NCI-H1092 (cell line): ENCODE measurements at places on chromosomes 5 and 9.

- DNase-seq: no peak
Observed at GRCh38 chr9:34574571-34574970, 15.0 kb downstream of the CNTFR start.

GRCh38 chr5:160371294-160371693 is 868 bp upstream of the C1QTNF2 start:
- DNase-seq: no peak

DNA sequence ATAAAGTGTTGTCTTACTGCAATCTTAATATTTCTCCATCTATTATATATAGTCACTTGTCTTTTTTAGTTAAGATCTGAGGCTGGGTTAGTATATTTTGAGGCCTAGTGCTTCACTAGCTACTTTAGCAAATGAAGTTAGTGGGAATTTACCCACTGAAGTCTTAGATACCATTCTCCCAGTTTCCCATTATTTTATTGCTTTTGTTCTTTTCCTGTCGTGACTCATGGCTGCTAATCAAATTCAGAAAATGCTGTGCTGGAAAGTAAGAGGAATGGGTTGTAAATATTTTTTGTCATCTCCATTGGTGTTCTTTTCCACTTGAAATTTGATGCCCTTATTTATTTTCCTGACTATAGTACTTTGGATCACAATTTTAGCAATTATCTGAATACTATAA is 14.2 kb downstream of the TCERG1 start:
- DNase-seq: no peak

DNA sequence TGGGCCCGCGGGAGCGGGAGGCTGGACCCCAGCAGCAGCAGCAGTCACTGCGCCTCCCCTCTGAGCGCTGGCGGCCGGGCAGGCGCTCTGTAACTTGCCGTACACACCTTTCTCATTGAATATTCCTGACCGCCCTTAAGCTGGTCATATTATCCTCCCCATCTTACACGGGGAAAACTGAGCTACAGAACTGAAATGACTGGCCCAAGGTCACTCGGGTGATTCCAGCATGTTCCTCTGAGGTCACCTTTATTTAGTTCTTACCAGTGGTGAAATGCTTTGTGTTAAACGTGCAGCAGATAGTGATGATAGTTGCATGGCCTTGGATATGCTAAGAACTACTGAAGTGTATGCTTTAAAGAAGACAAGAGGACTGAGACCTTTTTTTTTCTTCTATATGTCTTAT is 607 bp downstream of the UQCRQ start:
- no peak for DNase-seq

GRCh38 chr5:149012350-149012749 is 50.5 kb downstream of the SH3TC2 start:
- no peak for DNase-seq

GRCh38 chr5:77635917-77636640 is 2.4 kb downstream of the OTP start:
- no peak for DNase-seq

DNA sequence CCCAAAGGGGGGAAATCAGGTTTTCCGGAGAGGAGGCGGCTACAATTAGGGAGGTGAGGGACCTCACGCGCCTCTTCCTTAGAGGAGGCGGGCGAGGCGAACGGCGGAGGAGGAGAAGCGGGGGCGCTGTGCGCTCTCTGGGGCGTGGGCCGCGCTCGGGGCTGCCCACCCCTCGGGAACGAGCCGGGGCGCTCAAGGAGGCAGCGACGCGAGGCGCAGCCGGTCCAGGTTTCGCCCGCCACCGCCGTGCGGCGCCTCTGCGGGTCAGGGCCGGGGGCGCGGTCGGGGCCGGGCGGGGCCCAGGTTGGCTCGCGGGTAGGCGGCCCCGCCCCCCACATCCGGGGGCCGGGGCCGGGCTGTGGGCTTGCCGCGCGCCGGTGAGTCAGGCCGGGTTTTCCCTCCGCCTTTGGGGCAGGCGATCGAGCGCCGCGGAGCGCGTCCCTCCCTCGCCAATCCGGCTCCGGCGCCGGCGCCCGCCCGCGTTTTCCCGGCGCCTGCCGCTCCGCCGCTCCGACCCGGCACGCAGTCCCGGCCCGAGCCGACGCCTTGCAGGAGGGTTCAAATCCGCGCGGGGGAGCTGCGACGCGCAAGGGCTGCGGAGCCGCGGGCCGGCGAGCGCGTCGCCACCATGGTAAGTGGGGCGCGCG is at the start of gene N4BP3:
Gene N4BP3 (plus strand): TSS at position 392 of the 647 bp plus-strand sequence. CDS start 6,052 bp downstream, outside the sequence.
- no peak for DNase-seq

- no peak for DNase-seq
Observed at GRCh38 chr9:91433180-91433579, 9.5 kb upstream of the NFIL3 start.

DNA sequence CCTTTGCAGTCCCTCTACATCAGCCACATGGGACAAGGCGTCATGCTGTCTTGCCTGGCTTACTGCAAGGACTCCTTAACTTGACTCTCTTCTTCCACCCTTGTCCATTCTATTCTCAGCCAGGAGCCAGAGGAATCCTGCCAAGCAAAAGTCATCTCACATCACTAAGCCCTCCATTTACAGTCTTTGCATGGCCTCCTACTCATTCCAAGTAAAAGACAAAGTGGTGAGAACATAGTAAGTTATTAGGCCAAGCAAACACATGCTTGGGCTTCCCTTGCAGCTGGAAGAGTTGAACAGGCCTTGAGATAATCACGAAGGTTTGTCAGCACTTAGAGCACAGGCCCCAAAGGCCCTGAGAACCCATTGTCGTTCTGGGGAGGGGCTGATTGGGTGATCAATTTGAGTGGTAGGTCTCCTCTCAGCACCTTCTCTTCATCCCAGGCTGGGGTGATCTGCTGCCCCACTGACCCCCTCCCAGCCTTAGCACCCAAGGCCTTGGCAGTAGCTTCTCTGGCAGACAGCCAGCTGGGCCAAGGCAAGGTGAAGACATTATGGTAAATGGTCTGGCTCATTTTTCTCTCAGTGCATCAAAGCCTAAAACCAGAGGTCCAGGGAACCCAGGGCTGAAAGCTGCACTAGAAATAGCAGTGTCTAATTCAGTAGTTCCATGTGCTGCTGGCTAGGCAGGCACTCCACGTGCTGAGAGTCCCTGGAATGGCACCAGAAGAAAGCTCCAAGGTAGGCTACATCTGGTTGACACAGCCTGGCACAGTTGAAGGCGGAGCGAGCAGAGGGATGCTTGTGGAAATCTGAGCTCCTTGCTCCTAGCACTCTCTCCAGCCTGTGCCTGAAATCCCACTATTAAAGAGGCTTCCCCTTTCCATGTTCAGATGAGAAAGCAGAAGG is 121.4 kb downstream of the ASTN2 start:
- DNase-seq: no peak

- DNase-seq: peak; percentile 89
Observed at GRCh38 chr9:122092611-122093506, at the start of gene TTLL11. TTLL11 (minus strand) TSS chr9:122093308; CDS start chr9:122093148, 160 bp downstream.

- DNase-seq: no peak
Observed at GRCh38 chr5:73339051-73339575, 109.5 kb downstream of the FOXD1 start.

- no peak for DNase-seq
Observed at GRCh38 chr9:5949103-5949699, 58.5 kb downstream of the MLANA start.

DNA sequence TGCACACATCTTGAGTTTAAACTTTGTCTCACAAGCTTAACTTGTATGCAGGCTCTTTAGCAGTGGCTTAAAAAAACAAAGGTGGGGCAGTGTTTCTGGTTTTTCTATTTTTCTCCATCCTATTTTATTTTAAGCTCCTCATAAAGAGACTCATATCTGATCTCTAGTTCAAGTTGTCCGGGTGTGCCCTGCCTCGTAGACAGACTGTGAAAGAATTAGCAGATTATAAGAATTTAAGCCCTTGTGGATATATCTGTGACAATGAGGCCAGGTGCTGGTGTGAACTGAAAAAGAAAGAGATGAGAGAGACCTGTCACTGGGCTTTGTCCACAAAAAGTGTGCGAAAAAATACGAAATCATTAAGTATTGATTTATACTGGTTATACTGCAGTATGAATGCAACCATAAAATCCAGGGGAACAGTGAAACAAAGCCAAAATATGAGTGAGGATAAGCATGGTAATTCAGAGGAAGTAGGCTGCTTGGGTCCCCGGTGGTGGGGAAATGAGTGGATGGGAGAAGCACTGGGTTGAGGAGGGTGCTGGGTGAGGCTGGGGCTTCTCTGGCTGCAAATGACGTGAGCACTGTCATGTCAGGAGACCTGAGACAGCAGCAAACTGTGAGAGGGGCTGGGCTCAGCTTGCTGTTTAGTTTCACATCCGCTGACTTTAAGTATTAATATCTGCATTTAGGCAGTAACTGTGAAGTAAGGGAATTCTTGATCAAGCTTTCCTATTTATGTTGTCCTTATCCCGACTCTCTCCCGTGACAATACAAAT is 179.7 kb upstream of the ANKRD55 start:
- no peak for DNase-seq

DNA sequence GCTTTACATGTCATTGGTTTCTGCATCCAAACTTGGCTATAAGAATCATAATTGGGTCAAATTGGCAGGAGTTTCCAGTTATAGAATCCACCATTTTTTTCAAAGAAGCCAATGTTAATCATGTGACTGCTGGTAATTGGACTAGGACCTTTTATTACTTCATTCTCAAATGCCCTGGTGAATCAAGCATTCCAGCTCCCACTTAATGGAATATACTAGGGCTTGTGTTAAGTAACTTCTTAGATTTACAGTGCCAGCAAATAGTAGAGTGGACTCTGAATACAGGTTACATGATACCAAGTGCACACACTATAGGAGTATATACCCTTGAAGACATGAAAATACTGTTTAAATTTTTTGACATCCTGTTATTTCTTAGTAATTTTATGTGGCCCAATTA is 96.7 kb downstream of the NUDT12 start:
- DNase-seq: no peak

- no peak for DNase-seq
Observed at GRCh38 chr5:109601736-109602135, 88.0 kb upstream of the MAN2A1 start.

- DNase-seq: no peak
Observed at GRCh38 chr5:133716532-133717183, 104.3 kb upstream of the FSTL4 start.

GRCh38 chr9:114366334-114367128 is 21.3 kb downstream of the AKNA start:
- DNase-seq: no peak

- DNase-seq: no peak
Observed at GRCh38 chr5:148645527-148645926, 8.8 kb downstream of the HTR4 start.

DNA sequence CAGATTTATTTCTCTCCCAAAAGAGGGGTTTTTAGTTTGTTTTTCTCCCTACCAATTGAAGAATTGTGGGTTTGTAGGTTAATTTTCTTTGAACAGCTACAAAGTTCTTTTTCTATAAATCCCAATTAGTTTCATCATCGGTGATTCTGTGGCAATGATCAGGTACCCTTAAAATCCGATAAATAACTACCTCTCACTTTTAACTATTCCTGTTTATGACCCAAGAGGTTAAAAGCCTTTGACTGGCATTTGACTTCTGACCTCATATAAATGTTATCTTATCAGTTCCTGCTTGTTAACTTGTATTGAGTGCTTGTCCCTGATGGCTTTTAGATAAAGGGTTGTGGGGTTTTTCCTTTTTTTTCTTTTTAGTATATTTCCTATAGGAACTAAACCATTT is 124.4 kb upstream of the TMEM161B start:
- no peak for DNase-seq

- DNase-seq: no peak
Observed at GRCh38 chr5:38845526-38846378, at the start of gene OSMR. OSMR (plus strand) TSS chr5:38846012; CDS start chr5:38869045, 23,033 bp downstream.

DNA sequence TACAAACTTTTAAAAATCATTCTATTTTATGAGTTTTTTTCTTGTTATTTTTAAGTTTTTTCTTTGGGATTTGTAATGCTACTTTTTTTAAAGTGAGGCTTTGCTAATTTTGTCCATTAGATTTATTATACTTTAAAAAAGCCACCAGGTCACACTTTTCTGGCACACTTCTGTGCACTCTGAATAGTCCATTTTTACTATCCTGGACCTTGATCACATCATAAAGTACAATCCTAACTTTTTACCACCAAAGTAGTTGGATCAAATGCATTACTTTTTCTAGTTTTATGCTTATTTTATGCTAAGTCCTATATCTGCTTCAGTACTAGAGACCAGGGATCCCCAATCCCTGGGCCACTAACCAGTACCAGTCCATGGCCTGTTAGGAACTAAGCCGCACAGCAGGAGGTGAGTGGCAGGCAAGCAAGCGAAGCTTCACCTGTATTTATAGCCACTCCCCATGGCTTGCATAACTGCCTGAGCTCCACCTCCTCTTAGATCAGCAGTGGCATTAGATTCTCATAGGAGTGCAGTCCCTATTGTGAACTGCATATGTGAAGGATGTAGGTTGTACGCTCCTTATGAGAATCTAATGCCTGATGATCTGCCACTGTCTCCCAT is 16.0 kb downstream of the FRRS1L start:
- DNase-seq: no peak

- no peak for DNase-seq
Observed at GRCh38 chr9:105760053-105760452, 65.7 kb downstream of the TMEM38B start.

DNA sequence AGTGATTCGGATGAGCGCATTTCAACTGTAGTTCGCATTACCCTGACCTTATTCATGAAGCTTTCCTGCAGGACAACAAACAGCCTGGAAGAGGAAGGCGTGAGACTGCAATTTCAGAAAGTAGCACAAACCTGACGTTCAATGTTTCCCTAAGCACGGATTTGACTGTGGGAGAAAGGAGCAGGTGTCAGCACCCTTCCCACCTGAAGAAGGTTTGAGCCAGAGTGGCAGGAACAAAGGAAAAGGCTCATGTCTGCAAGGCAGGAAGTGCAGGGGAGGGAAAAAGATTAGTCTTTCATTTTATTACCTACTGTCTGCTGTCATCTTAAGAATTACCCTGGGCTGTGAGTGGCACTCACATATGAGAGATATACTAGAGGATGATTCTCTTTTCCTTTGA is 114.0 kb downstream of the MED10 start:
- no peak for DNase-seq

DNA sequence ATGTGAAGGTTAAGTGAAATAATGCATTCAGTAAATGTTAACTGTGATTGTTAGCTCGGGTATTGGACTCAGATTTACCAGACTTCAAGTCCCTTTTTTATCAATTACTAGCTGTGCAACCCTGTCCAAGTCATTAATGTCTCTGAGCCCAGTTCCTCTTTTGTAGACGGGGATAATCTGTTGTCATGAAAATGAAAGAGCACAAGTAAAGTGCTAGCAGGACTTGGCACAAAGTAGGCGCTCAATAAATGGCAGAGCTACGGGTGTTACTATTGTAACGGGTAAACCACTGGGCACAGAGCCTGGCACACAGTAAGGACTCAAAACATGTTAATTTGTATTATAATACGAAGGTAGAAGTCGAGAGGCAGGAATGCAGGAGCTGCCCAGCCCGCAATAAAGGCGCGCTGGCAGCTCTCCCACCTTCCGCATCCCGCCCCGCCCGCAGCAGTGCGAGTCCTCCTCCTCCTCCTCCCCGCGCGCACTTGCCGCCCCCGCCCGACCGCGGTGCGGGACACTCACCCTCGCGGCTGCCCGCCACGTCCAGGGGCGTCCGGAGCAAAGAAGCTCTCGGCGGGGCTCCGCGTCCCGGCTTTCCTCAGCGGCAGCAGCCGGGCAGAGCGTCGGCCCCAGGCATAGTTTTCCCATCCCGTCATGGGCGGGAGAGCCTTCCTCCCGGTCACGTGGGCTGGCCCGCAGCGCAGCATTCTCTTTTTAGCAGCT is at the start of gene C1QTNF2:
Gene C1QTNF2 (minus strand): TSS at position 637 of the 723 bp plus-strand sequence. CDS start 15,615 bp downstream, outside the sequence.
- DNase-seq: no peak

GRCh38 chr9:105330201-105330600 is 85.8 kb downstream of the SLC44A1 start:
- DNase-seq: no peak

- no peak for DNase-seq
Observed at GRCh38 chr9:113471143-113471542, 7.6 kb downstream of the RGS3 start.
